ENCODE measurements at places on chromosomes 12 and 14.

- DNase-seq, result no peak
Observed at GRCh38 chr14:103517174-103517566, 5.5 kb downstream of the CKB start.

DNA sequence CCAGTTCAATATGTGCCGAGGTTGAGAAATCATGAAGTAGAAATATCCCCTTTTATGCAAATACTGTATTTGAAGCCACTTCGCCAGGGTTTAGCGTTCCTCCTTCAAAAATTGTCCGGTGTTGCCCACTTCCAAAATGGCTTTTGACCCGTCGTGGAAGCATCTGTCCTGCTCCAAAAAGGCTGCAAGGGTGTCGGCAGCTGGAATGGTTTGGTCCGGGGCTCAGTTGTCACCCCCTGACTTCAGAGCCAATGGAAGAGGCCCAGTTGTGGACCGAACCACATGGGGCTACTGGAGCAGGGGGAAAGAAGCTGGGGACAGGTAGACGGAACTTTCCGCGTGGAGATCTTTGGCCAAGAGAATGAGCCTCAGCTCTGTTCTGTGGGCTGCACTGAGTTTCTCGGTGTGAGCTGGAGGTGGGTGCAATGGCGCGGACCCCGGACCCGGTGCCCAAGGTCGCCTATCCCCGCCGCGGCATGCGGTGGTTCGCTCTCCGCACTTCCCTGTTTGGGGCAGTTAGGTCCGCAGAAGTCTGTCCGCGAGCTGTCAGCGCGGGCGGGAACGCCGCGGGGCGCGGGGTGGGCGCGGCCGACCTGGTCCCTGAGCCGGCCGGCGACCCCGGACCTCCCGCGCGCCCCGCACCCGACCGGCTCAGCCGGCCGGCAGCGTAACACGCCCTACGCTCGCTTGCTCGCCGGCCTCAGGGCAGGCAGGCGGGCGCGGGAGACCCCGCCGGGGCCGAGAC lies at the start of gene ANKRD13A:
Gene ANKRD13A (plus strand): TSS at position 527 of the 745 bp plus-strand sequence. CDS start 259 bp downstream, outside the sequence.
- peak; percentile 83 for DNase-seq

GRCh38 chr12:52413782-52414345 lies 7.7 kb upstream of the KRT82 start:
- DNase-seq, result no peak

GRCh38 chr12:75478116-75478794 lies 2.3 kb upstream of the GLIPR1 start:
- no peak for DNase-seq

GRCh38 chr14:69473260-69473659 lies 11.3 kb upstream of the PLEKHD1 start:
- DNase-seq, result no peak

DNA sequence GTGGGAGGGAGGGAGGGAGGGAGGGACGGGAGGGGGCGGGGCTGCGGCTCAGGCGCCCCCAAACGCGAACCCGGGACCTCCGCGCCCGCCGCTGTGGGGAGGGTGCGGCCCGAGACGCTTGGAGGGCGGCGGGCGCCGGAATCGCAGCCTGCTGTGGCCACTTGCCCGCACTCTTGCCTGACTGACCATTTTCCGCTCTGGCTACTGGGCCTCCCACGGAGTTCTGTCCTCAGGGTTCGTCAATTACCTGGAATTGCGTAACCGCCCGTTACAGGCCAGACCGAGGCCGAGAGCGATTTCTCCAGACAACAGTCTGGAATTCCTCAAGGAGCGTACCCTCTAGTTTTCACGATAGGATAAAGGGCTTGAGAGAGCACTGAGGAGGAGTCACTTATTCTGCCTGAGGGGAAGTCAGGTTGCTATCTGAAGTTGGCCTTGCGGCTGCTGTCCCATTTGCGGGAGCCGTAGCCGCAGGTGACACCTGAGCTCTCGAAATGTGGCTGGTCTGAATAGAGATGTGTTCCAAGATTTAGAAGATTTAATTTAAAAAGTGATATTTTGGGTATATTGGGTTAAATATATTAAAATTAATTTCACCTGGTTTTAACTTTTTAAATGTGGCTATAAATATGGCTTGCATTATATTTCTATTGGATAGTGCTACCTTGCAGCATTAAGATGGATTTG lies 446 bp upstream of the ZNF641 start:
- no peak for DNase-seq

DNA sequence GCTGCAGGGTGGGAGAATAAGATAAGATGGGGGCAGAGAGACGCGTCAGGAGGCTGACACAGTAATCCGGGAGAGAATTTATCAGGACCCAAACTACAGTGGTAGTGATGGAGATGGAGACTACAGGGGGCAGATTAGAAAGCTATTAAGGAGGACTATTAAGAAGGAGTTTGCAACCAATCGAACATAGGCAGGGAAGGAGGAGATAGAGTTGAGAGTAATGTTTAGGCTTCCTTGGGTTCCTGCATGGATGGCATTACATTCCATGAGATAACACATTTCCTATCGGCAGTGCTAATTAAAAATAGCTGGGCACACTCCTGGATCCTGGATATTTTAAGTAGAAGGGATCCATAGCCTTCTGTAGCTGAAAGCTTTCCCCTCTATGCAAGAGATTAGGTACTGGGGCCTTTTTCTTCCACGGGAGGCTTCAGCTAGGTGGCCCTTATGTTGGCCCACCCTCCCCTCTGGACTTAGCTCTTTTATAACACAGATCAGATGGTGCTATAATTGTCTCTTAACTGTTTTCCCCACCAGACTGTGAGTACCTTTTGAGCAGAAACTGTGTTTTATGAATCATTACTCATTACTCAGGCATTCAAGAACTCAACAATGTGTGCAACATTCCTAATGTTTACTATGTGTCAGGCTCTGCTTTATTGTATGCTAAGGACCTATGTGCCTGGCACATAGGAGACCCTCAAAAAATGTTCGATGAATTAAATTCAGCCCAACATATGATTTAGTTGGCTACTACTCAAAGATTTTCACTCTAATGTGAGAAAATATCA lies 113.0 kb downstream of the RMST start:
- DNase-seq, result no peak

Measured in activated T-cell treated with anti-CD3 and anti-CD28 coated beads for 24 hours (primary cell).